ENCODE measurements at places on chromosomes 4 and X.

- DNase-seq: no peak
These were observed 11.1 kb downstream of the SLC25A43 start for GRCh38 chrX:119410027-119410819.

GRCh38 chr4:83152746-83153145, 38.2 kb upstream of the PLAC8 start:
- no peak for DNase-seq

DNA sequence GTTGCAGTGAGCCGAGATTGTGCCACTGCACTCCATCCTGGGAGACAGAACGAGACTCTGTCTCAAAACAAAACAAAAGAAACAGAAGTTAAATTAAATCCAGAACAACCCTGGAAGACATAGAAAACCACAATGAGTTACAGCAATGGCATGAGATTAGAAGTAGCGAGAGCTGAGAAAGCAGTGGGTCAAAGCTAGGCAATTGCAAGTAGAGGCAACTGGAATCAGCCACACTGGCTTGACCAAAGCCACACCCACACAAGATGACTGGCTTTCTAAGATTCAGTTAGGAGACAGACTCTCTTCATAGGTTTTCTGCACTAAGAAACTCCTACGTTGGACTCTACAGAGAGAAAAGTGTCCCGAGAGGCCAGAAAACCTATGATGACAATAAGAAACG, 443.0 kb downstream of the GPM6A start:
- no peak for DNase-seq

- no peak for DNase-seq
These were observed 139.6 kb downstream of the SOWAHB start for GRCh38 chr4:76758290-76758882.

DNA sequence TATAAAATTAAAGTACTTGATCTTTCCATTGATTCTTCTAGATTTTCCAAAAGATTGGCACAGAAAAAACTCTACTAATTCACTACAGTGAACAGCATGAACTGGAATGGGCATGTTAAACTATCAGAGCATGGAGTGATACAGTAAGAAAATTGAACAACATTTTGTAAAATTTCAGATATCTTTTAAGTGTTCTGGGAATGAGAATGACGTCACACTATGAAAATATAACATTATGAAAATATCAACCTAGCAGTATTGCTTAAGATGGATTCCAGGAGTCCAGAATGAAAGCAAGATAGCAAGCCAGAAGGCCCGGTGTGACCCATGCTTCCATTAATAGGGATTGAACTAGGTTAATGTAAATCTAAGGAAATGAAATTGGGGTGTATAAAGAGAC, 319.9 kb downstream of the GABRG1 start:
- no peak for DNase-seq

DNA sequence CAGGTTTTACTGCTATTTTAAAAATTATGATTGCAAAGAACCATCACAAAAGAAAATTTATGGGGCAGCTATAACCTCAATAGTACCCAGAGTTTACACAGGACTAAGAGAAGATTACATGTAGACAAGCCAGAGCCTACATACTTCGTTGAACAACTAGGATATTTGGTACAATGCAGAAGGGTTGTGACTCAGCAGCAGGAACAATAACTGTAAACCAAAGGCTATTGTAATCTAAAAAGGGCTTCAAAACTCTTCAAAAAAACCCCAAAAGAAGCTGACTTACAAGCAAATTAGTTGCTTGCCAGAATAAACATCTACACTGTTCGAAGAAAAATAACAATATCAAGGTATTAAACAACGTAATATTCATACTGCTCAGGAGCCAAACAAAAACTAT, 618.0 kb downstream of the STPG2 start:
- no peak for DNase-seq

DNA sequence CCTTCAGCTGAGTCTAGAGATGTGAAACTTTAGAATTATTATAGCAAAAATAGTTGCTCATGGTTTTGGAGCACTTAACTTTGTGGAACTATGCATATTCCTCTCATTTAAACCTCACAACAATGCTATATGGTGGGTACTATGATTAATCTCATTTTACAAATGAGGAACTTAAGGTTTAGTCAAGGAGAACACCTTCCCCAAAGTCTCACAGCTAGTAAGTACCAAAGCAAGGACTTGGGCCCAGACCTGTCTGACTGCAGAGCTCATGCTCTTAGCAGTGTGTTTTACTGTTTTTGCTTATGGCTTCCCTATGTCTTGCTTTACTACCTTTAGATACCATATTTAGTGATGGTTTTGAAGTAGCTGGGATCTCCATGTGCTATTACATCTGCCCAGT, 5.1 kb downstream of the UBE2A start:
- DNase-seq: no peak

DNA sequence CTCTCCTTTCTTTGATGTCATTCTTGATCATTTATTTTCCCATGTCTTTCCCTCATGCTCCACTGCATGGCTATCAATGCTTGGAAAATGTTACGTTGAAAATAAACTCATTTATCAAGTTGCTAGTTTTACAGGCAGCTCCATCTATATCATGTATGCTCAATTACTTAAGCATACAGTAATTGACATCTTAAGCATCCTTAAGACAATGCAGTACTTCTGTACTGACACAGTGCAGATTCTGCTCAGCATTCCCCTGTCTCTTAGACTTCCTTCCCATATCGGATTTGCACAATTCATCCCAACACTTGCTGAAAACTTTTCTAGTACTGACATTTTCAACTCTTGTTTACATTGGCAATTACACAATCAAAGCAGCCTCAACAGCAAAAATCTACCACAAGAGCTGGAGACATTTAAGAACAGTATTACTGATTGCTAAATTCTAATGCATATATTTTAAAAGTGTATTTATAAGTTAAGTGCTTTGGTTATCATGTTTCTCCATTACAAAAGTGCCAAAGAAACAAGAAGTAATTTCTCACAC, 165.6 kb downstream of the ATP10D start:
- DNase-seq: no peak

GRCh38 chr4:99324979-99325378, 3.8 kb upstream of the ADH1B start:
- no peak for DNase-seq

- no peak for DNase-seq
These were observed 137.8 kb upstream of the CPEB2 start for GRCh38 chr4:14864365-14865030.

DNA sequence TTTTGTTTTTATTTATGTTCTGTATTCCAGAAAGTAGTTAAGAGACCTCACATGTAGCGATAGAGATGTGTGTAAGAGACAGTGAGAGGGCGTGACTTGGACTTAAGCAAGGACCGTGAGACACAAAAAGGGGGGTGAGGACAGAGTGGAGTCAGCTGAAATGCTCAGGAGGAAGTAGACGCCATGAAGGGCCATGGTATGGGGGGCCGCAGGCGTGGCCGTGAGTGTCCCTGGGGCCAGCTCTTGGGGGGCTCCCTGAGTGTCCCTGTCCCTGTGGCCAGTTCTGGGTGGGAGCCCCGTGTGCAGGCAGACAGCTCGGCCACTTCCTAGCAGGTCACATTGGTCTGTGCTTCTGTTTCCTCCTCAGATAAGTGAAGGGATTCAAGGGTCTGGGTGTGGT, 23.0 kb upstream of the MSANTD1 start:
- no peak for DNase-seq

GRCh38 chr4:130029442-130029841, 933.5 kb downstream of the C4orf33 start:
- no peak for DNase-seq

DNA sequence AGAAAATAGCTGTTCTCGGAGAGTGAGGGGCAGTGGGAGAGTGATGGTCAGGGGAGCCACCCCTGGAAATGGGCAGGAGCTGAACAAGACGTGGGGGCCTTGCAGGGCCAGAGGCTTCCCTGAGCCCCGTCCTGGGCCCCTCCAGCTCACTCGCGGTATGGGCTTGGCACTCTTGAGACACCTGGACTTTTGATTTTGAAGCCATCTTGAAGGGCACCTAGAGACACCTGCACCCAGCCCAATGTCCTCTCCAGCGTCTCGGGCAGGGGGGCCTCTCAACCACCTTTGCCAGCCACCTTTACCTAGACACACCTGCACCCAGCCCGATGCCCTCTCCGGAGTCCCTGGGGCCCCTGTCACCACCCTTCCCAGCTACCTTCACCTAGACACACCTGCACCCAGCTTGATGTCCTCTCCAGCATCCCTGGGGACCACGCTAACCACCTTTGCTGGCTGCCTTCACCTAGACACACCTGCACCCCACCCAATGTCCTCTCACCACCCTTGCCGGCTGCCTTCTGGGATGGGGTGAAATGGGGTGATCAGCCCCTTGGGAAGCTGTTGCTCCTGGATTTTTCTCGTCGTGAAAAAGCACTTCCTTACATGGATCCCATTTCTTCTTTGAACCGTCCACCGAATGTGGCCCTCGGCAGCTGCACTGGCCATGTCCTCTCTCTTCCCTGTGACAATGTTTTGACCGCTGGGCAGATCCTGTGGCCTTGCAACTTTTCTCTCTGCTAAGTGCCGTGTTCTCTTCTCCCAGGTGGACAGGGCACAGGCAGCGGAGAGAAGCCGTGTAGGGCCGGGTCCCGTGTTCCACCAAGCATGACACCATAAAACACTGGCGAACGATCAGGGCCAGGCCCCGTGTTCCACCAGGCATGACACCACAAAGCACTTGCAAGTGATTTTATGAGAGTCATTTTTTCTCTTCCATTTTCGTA, 47.5 kb downstream of the CPZ start:
- DNase-seq: no peak

- no peak for DNase-seq
These were observed 228.6 kb downstream of the ADAM29 start for GRCh38 chr4:175146799-175147198.

GRCh38 chr4:142595222-142595871, 250.8 kb downstream of the INPP4B start:
- no peak for DNase-seq

GRCh38 chr4:138972956-138973801, 42.4 kb upstream of the NOCT start:
- no peak for DNase-seq

- DNase-seq: no peak
These were observed 384.8 kb downstream of the FAM133A start for GRCh38 chrX:94058728-94059382.

DNA sequence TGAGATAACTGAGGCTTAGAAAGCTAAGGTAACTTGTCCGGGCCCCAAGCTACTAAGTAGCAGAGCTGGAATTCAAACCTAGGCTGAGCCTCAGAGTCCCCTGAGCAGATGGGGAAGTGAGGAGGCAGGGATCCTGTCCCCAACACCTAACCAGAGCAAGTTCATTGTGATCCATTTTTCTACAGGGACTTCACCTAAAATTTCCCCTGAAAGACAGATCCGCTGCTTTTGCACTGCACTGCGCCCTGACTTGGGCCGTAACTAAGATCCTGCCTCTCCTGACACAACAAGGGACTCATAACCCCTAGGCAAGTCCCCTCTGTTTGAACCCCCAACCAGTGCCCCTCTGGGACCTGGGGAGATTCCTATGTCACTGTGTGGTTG, 25.6 kb upstream of the MTM1 start:
- DNase-seq: no peak

DNA sequence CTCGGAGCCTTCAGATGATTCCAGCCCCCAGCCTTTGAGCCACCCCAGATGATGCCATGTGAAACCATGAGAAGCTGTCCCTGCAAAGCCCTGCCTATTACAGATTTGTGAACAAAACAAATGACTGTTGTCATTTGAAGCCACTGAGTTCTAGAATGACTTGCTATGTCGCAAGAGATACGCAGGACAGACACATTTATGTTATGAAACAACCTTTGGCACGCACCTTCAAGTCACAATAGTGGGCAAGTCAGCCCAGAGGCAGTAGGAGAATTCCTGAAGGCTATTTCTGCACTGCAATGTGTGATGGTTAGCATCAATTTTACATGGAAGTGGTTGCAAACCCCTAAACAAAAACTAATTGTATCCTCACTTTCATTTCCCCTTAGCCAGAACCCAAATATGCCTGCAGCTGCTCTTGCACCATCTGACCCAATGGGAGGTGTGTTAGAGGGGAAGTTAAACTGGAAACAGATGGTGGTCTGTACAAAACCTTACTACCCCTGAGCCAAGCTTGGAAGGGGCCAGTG, 174.4 kb upstream of the ATP6AP2 start:
- DNase-seq: no peak

DNA sequence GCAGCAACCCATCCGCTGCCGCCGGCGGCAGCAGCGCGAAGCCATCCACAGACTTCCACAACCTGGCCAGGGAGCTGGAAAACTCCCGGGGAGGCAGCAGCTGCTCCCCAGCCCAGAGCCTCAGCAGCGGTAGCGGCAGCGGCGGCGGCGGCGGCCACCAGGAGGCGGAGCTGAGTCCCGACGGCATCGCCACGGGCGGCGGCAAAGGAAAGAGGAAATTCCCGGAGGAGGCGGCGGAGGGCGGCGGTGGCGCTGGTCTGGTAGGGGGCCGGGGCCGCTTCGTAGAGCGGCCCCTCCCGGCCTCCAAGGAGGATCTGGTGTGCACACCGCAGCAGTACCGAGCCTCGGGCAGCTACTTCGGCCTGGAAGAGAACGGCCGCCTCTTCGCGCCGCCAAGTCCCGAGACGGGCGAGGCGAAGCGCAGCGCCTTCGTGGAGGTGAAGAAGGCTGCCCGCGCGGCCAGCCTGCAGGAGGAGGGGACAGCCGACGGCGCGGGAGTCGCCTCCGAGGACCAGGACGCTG, 4.9 kb downstream of the PRDM8 start:
- no peak for DNase-seq

DNA sequence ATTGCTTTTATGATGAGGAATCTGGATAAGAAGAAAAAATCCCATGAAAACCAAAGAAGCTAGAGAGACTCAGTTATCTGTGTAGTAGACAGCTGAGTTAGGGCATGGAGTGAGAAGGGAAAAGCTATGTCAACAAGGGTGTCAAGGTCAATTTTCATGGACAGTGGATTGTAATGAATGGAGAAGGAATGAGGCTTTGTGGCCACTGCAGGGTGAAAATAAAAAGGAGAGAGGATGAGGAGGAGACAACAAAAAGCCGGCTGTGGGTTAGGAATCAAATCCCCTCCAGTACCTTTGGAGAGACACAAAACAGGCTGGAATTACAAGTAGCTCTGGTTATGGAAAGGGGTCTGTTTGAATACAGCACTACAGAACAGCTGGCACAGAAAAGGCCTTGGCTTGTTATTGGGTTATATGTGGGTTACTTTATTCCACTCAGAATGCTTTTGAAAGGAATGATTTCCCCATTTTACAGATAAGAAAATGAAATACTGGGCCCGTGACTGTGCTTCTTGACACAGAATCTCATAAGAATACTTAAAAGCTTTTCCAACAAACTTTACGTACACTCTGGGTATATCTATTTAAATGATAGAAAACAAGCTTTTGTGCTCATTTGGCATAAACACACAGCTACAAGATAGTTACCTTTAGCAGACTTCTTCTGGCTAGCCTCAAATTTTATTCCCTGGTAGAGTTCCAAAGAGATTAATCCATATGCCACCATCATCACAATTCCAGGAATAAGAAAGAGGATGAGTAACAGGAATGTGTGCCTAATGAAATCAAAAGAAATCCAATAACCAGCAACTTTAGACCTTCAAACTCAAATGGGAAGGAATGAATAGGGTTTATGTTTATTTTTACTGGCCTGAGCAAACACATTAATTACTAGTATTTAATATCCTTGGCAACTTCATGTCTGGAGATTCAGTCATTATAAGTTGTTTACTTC, 7.5 kb downstream of the CCKAR start:
- DNase-seq: no peak

- DNase-seq: no peak
These were observed 322.2 kb upstream of the POU3F4 start for GRCh38 chrX:83185887-83186286.

Measured in Panc1 (cell line).